ENCODE measurements at places on chromosomes 7 and 10. TPM values are rescaled to one million over a fixed set of nuclear protein-coding genes. Genes with fewer than 3 reads are reported as not detected.
A peak's percentile ranks its signal among the peaks of the same experiment; 100 is the strongest.

The CROT gene
- 14.0 TPM for total RNA-seq

- no peak overlapping the region for H3K27ac ChIP-seq
- H3K4me1 ChIP-seq = no peaks in the 10 kb centered on the region
- no peak for DNase-seq
- no peaks in the 10 kb centered on the region for H3K36me3 ChIP-seq
- no peak overlapping the region for H3K4me3 ChIP-seq
Measured at GRCh38 chr7:98276241-98276761, 5.2 kb upstream of the BRI3 start.

The TMEM130 gene
- total RNA-seq = 1.5 TPM

- H3K27ac ChIP-seq = no peak overlapping the region
- H3K4me1 ChIP-seq = peaks cover 7% of the 10 kb centered on the region
- peak; percentile 52 for DNase-seq
- no peaks in the 10 kb centered on the region for H3K36me3 ChIP-seq
Measured at GRCh38 chr7:79454361-79454960, 994 bp upstream of the MAGI2 start.

DNA sequence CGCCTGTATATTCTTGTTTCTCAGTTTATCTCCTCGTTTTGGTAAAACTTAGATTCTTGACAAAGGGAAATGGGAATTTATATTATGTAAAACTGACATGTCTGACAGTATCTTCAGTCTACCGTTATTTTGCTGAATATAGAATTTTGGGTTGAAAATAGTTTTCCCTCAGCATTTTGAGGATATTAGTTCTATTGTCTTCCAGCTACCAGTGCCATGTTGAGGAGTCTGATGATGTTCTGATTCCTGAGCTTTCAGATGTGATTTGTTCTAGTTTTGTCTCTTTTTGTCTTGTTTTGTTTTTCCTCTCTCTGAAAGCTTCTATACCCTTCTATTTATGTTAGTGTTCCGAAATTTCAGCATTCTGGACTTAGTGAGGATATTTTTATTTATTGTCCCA, 8.0 kb upstream of the PRKAR2B start:
- H3K4me1 ChIP-seq = no peaks in the 10 kb centered on the region
- 0 out of 2 replicates have a peak, but pooled peaks cover 3% of the 10 kb centered on the region for H3K36me3 ChIP-seq
- H3K27ac ChIP-seq = no peak overlapping the region
- H3K27me3 ChIP-seq = no peaks in the 10 kb centered on the region

The CD36 gene
- total RNA-seq = 1.8 TPM

DNA sequence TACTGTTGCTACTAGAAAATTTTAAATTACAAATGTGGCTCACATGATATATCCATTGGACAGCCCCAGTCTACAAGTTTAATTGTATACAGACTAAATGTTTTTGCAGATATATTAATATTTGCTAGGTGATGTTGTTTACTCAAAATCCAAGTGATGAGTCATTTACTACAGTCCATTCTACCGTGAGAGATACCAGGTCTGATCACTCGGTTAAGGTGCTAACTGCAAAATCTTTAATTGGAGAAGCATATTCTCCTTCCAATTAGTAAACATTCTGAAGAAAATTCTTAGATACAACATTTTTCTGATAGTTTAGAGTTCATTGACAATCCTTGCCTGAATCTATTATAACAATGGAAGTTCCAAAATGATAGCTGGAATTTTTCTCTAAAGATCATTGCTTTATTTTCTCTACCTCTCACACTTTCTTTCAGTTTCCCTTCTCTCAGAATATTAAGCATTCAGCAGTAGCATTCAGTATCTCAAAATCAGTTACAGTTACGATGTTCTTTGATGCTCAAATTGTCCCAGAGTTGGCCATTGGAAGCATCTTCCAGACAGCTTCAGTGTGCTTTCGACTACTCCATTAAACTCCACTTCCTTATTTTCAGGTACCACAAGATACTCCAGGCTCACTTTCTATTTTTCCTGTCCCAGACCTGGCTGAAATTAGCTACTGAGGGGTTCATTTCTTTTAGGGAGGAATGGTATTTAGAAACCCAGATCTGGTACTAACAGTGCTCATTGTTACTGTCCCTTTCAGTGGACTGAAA, 2.3 kb downstream of the ABCB1 start:
- no peaks in the 10 kb centered on the region for H3K36me3 ChIP-seq
- H3K27ac ChIP-seq = no peak overlapping the region
- H3K4me3 ChIP-seq = no peak overlapping the region
- H3K4me1 ChIP-seq = no peaks in the 10 kb centered on the region

- H3K27ac ChIP-seq = no peak overlapping the region
- no peaks in the 10 kb centered on the region for H3K27me3 ChIP-seq
- DNase-seq = no peak
- no peaks in the 10 kb centered on the region for H3K36me3 ChIP-seq
- H3K4me3 ChIP-seq = no peak overlapping the region
Measured at GRCh38 chr10:123726836-123727235, 60.7 kb downstream of the GPR26 start.

The COL1A2 gene
- total RNA-seq = 61.6 TPM

DNA sequence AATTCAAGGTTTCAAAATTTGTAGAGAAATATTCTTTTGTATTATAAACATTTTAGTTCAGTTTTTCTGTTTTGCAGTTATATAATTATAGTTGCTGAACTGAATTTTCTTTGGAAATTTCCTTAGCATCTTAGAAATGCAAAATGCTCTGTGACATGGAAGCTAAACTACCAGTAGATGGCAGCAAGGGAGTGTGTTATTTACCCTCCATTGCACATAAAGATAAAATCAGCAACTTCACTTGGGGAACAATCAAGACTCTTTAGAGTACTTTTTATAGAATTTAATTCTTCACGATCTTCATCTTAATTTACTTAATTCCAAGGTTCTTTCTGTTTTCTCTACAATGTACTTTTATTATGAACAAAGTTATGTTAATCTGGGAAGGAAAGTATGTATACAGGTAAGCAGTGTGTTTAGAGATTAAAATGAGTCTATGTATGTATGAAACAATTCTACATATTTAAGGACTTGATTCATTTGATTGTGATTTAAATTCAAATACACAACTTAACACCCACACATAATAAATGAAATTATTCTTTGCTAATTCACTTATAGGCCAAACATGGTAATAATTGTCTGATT, 404.2 kb downstream of the THSD7A start:
- no peaks in the 10 kb centered on the region for H3K27me3 ChIP-seq

DNA sequence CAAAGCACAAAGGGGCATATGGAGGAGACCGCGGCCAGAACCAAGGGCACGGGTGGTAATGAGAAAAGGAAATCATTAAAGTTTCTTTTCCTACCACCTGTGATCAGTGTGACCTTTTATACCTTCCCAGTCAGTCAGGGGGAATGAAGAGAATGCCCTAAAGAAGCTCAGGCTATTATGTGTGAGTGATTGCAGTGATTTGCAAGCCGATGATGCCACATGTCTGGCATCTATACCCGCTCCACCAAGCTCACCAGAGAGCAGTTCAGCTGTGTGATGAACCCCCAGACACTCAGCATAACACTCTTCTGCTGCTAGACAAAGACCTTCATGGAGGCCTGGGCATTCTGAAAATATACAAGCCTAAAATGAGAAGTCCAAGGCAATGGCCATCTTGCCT, 106.2 kb upstream of the AGK start:
- no peak overlapping the region for H3K27ac ChIP-seq
- no peak overlapping the region for H3K4me3 ChIP-seq
- DNase-seq = no peak
- H3K36me3 ChIP-seq = no peaks in the 10 kb centered on the region
- H3K27me3 ChIP-seq = no peaks in the 10 kb centered on the region

DNA sequence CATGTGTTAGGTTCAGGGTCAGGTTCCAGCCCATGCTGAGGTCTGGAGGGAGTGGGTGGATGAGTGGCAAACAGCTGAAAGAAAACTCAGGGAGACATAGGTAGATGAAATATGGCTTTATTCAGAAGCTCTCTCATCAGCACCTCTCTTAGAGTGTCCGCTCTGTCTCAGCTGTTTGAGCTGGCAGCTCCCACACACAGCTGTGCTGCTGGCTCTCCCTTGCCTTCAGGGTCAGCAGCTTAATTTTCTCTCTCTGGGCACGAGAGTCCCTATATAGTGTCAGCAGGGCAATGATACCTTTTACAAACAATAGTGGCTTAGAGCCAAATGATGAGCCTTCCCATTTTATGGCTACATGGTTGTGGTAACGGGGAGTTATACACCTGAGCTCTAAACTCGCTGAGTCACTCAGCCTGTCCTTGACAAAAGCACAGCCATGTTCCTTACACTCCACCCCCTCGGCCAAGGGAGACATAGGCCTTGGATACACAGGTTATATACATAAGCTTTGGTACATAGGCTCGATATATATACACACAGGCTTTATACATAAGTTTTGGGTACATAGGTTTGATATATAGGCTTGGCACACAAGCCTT, 10.4 kb downstream of the RNF133 start:
- H3K4me3 ChIP-seq = no peak overlapping the region
- H3K27ac ChIP-seq = no peak overlapping the region
- no peaks in the 10 kb centered on the region for H3K36me3 ChIP-seq
- H3K27me3 ChIP-seq = no peaks in the 10 kb centered on the region
- DNase-seq = no peak
- peaks cover 28% of the 10 kb centered on the region for H3K4me1 ChIP-seq

The CRHR2 gene
- 0.23 TPM for total RNA-seq

GRCh38 chr10:8616166-8616565, 561.7 kb downstream of the GATA3 start:
- DNase-seq = no peak
- H3K27me3 ChIP-seq = no peaks in the 10 kb centered on the region
- no peaks in the 10 kb centered on the region for H3K36me3 ChIP-seq
- H3K4me1 ChIP-seq = no peaks in the 10 kb centered on the region
- H3K4me3 ChIP-seq = no peak overlapping the region
- no peak overlapping the region for H3K27ac ChIP-seq

DNA sequence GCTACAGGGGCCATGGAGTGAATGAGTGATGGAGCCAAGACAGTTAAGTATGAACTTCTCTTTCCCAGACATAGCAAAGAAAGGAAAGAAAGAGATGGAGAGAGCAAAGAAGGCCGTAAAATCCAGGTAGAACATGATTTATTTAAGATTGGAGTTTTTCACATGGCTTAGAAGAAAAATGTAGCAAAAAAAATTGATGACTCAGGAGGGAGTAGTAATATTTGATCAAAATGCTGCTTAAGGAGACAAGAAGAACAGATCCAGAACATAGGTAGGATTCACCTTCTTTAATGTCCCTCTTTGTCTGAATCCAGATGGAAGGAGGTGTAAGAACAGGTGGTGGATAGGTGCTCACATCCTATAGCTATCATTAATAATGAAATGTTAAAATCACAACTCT, 51.0 kb upstream of the GLCCI1 start:
- H3K36me3 ChIP-seq = no peaks in the 10 kb centered on the region
- DNase-seq = no peak
- no peak overlapping the region for H3K4me3 ChIP-seq
- H3K27me3 ChIP-seq = no peaks in the 10 kb centered on the region

The SPDYE2 gene
- total RNA-seq = not detected

DNA sequence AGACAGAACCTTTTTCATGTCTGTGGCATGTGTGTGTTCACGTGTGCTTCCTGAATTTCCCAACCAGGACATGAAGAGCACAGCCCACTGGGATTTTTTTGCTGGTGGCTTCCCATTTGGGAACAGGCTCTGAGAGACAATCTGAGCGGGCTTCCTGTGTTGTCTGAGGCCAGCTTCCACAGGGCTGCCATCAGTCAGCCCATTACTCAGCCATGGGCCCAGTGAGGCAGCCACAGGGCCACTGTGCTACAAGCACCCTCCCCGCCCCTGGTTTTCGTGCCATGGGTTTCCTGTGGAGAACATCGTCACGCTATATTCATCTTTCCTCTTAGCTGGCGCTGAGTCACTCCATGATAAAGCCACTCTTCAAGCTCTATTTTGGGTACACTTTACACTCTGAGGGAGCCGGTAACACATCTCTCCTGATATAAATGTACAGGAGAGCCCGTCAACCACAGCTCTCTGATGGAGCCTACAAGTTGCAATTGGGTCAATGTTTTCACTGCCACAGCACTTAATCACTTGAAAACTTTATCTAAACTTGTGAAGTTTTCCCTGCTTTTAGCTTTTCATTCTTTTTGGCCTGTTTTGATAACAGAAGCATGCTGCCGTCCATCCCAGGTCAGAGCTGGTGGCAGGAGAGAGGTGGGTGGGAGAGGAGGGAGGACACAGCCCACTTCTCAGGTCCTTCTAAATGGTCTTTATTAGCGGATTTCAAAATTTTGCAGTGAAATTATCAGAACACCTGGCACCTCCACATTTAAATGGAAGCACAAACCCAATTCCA, 96.9 kb downstream of the HIPK2 start:
- no peaks in the 10 kb centered on the region for H3K27me3 ChIP-seq
- no peaks in the 10 kb centered on the region for H3K36me3 ChIP-seq
- H3K4me1 ChIP-seq = peaks cover 14% of the 10 kb centered on the region
- no peak overlapping the region for H3K4me3 ChIP-seq

DNA sequence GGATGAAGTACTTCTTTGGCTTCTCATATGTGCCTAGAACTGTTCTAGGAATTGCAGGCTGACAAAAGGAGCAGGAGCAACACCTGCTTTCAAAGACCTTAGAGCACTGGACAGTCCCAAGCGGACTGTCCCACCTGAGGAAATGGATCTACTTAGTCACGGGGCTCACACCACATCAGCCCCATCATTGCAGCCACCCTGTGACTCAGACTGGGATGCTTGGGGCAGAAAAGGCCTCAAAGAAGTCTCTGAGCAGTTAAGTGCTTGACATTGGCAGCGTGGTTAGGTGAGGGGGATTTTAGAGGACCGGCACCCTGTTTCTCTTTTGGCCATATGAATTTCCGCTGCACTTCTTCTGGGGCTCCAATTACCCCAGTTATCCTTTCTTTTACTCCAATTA, 256.6 kb downstream of the USP6NL start:
- H3K4me1 ChIP-seq = no peaks in the 10 kb centered on the region
- no peak for DNase-seq
- H3K27me3 ChIP-seq = no peaks in the 10 kb centered on the region
- no peak overlapping the region for H3K4me3 ChIP-seq
- no peaks in the 10 kb centered on the region for H3K36me3 ChIP-seq

DNA sequence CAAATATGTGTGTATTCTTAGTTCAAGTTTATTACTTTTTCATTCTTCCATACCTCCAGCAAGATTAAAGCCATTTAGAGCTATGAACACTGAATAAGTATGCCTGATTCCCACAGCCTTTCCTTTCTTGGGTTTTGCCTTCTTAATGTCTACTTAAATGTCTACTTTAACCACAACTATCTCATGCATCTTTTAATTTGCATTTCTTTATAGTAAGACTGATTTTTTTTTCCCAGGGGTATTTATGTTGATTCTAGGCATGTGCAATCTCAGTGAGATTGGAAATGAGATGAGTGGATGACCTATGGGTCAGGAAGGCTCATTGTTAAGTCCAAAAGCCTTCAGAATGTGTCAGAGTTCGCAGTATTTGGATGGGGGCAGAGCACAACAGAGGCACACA, 3.6 kb downstream of the PCBD1 start:
- no peak for DNase-seq
- H3K4me1 ChIP-seq = peaks cover 14% of the 10 kb centered on the region
- no peak overlapping the region for H3K4me3 ChIP-seq
- H3K27ac ChIP-seq = no peak overlapping the region

- H3K4me1 ChIP-seq = peaks cover 9% of the 10 kb centered on the region
- no peak overlapping the region for H3K27ac ChIP-seq
- no peak for DNase-seq
- no peaks in the 10 kb centered on the region for H3K36me3 ChIP-seq
Measured at GRCh38 chr7:13628239-13629001, 361.0 kb downstream of the ETV1 start.

- no peaks in the 10 kb centered on the region for H3K36me3 ChIP-seq
- H3K27me3 ChIP-seq = no peaks in the 10 kb centered on the region
- peaks cover 2% of the 10 kb centered on the region for H3K4me1 ChIP-seq
- no peak for DNase-seq
Measured at GRCh38 chr7:100044718-100045117, 4.9 kb upstream of the ZSCAN21 start.

All from GM23338 (cell line).